ENCODE measurements at places on chromosomes 4 and X.

- ATAC-seq, result no peak
Observed at GRCh38 chr4:181597766-181598165, 645.4 kb upstream of the TENM3 start.

DNA sequence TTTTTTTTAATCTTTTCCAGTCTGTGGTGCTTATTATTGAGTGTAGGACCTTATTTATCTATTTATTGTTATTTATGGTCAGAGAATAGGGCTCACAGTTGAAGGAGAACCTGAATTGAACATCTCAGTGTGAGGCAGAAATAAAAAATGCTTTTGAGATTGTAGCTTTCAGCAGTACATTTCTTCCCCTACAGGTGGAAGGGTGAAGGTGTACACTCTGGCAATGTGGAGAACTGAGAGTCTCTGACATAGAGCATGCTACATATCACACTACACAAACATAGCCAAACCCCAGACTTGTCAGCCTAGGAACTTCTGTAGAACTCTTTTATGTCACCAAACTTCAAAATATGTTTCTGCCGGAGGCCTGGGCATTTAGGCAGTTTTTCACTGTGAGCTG lies 140.2 kb downstream of the STIM2 start:
- ATAC-seq, result no peak

- no peak for ATAC-seq
Observed at GRCh38 chrX:110089656-110090403, 86.9 kb downstream of the TMEM164 start.

DNA sequence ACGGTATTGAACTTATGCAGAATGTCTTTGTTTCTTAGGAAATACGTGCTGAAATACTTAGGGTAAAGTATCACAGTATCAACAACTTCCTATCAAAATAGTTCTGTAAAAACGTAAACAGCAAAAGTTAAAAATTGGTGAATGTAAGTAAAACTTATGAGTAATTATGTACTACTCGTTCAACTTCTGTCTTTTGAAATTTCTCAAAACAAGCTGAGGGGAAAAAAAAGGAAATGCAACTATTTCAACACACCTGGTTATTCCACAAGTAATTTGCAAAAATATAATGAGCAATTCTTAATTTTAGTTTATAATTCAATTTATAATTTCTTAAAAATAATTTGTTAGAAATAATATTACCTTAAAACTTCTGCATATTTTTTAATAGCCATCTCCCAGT lies 8.3 kb downstream of the PPID start:
- no peak for ATAC-seq

- ATAC-seq, result no peak
Observed at GRCh38 chrX:152899111-152899873, 1.4 kb downstream of the ZNF185 start.

- no peak for ATAC-seq
Observed at GRCh38 chr4:78720994-78721677, 55.0 kb upstream of the BMP2K start.

DNA sequence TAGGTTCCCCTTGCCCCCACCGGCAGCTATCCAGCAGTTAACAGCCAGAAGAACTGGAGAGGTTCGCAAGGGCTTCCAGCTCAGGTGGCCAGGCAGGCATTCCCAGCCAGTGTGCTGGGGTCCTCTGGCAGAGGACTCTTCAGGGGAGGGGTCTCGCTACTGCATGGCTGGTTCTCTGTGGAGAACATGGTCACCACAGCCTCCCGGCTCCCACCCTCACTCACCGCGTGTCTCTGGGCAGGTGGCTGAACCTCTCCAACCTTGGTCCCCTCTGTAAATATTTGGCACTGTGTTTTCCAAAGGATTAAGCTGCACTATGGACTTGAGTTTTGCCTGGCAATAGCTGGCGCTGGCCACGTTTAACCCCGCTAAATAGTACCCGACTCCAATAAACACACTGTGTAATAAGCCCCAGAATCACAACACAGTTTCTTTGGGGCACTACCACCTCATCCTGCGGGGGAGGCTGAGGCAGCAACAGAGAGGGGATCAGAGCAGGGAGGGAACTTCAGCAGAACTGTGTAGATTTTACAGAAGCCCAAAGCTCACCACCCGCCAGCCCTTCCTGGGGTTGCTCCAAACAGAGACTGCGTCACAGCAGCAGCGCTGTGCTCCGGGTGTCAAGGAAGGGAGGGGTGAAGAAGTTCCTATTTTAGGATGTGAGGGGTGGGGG lies 15.2 kb downstream of the BCOR start:
- no peak for ATAC-seq

- ATAC-seq, result no peak
Observed at GRCh38 chr4:182242787-182243186, 415 bp upstream of the TENM3 start.
